HFFc6 (cell line): ENCODE measurements at places on chromosomes 11 and 22.

DNA sequence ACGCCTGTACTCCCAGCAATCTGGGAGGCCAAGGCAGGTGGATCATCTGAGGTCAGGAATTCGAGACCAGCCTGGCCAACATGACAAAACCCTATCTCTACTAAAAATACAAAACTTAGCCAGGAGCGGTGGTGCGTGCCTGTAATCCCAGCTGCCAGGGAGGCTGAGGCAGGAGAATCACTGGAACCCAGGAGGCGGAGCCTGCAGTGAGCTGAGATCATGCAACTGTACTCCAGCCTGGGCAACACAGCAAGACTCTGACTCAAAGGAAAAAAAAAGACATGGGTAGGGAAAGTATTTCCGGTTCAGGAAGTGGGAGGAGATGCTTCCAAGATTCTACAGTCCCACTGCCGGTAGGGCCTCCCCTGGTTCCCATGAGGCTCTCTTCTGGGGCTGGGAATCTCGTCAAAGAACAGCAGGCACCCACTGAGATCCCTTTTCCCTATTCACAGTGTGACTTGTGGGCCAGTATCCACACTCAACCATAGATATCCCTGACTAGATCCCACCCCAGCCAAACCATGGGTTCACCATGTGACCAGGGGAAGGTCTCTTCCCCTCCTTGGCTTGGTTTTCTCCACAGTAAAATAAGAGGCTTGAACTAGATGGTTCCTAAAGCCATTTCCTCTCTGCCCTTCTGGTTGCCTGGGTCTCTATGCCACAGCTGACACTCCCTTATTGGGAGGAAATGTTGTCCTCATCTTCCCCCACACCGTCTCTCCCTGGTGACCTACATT, 443.3 kb downstream of the BUD13 start:
- no peak for DNase-seq

GRCh38 chr11:129989149-129989813, 13.4 kb downstream of the PRDM10 start:
- DNase-seq: no peak

- DNase-seq: no peak
These were observed 32.2 kb upstream of the ARFGAP3 start for GRCh38 chr22:42889304-42889703.

DNA sequence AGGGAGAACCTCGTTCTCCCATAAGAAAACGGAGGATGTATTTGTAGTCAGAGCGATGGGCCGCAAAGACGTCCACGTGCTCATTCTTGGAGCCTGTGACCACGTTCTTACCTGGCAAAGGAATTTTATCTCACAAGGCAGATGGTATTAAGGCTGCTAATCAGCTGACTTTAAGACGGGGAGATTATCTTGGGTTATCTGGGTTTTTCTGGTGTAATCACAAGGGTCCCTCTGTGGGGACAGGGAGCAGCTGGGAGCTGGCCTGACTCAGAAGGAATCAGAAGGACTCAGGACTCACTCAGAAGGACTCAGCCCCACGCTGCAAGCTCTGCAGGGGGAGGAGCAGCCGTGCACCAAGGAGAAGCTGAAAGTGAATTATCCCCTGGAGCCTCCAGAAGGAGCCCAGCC, 7.5 kb upstream of the SIGIRR start:
- no peak for DNase-seq

DNA sequence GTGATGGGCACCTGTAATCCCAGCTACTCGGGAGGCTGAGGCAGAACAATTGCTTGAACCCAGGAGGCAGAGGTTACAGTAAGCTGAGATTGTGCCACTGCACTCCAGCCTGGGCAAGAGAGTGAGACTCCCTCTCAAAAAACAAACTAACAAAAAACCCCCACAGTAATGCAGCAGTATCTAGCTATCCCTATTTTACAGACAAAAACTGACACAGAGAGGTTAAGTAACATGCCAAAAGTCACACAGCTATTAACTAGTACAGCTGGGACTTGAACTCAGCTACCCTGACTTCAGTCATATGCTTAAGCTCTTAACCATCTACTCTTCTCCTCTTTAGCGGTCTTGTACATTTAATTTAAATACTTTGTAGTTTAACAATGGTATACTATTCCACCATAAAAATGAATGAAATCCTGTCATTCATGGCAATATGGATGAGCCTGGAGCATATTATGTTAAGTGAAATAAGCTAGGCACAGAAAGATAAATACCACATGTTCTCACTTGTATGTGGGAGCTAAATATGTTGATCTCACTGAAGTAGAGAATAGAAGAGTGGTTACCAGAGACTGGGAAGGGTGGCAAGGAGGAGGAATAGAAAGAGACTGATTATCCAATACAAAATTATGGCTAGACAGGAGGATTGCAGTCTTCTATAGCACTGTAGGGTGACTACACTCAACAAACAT, 82.8 kb downstream of the DENND5A start:
- no peak for DNase-seq

DNA sequence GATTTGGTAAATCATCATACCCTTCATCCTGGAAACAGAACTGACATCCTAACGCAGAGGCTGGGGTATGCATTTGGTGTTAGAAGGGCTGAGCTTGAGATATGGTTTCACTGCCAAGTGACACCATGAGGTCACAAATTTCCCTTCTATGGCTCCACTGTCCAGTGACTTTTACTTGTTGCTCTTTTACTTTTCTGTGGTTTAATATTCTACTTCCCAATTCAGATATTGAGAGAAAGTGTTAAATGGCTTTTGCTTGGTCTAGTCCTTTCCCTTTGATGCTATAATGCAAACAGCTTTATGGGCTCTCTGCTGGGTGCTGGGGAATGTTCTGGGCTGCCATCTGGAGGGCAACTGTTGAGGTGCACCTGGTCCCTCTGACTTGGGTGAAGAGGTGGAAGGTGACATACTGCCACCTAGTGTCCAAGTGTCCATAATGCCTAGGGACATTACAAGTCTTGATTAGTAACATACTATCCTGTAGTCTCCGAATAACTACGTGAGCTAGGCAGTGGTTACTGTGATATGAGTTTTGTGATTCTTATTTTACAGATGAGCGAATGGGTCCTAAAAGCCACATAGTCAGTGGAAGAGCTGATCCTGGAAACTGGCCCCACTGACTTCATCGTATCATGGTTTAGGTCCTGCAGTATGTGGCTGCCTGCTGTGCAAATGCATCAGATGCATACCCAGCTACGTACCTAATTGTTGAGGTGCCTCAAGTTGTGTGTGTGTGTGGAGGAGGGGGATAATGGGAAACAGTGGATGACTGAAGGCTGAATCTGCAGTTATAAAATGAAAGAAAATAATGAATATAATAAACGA, 149.1 kb upstream of the RAG2 start:
- DNase-seq: peak; percentile 89

DNA sequence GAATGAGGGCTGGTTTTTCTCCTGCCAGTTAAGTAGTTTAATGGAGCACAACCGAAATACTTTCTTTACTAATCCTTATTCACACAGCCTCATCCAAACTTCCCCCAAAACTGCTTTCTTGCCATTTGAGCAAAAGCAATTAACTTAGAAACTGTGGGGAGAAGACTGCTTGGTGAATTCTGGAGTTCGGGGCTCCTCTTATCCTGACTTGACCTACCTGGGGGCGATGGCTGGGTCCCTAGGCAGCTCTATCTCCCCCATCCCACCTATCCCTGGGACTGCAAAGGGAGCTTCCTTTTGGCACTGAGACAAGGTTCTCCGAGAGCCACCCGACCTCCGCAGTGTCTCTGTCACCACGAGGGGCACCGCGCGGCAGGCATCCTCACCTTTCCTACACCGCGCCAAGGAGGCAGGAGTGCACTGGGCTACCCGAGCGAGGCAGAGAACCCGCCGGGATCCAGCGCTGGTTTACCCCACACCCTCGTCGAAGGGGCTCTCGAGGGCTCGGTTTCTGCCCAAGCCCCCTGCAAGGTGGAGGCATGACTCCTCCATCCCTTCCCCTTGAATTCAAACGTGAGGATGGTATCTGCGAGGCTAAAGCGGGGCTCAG, 759 bp downstream of the DESI1 start:
- DNase-seq: no peak

GRCh38 chr22:41907436-41908401, 7.2 kb downstream of the SHISA8 start:
- DNase-seq: no peak

DNA sequence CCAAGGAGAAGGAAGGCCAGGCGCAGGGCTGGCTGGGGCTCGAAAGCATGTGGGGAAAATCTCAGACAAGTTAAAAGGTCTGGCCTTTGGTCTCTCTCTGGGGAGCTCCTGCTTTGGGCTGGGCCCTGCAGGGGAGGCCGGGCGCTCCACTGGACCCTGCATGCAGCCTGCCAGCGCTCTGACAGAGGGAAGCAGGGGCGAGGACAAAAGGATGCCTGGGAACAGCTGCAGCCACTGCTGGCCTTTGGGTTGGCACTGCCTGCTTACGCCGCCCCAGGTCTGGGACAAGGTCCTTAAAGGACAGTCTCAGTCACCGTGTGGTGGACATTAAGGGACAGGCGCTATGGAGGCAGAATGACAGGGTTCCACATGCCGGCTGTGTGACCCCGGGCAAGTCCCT, 56.4 kb upstream of the TTLL12 start:
- DNase-seq: no peak

GRCh38 chr11:10494636-10495463, 39.8 kb downstream of the AMPD3 start:
- DNase-seq: no peak

DNA sequence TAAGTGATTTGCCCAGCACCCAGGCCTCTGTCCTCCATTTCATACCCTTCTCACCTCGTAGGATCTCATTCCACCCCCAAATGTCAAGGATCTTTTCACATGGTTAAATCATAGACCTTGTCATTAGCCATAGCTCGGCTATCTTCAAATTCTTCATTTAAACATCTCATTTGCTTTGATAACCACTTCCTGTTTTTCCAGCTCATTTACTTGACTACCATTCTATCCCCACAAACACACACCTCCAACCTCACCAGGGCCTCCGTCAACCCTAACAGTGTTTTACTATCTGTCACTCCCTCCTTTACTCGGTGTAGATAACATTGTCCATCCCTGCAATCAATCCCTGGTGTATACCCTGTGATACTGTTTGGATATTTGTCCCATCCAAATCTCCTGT, 36.8 kb upstream of the LARGE1 start:
- no peak for DNase-seq

GRCh38 chr11:27971171-27971570, 136.8 kb downstream of the KIF18A start:
- no peak for DNase-seq

GRCh38 chr11:132101881-132102280, 731.5 kb downstream of the NTM start:
- DNase-seq: peak; percentile 35

- peak; percentile 85 for DNase-seq
These were observed 2.6 kb upstream of the VWCE start for GRCh38 chr11:61297746-61298145.

DNA sequence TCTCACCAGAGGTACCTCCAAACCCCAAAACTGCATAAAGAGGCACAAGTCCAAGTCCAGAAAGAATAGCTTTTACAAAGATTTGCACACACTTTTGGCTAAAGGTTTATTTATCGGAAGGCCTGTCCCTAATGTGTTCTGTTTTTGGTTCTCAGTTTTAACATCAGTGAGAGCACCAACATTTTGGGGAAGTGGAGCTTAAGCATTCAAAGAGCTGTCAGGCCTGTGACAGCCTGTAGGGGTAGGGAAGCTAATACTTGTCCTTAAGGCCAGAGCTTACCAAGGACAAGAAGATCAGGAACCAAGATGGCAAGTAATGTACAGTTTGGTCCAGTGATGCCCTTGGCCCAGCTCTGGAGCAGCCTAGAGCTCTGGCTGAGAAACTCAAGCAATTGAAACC, 38.9 kb upstream of the SCUBE2 start:
- no peak for DNase-seq

DNA sequence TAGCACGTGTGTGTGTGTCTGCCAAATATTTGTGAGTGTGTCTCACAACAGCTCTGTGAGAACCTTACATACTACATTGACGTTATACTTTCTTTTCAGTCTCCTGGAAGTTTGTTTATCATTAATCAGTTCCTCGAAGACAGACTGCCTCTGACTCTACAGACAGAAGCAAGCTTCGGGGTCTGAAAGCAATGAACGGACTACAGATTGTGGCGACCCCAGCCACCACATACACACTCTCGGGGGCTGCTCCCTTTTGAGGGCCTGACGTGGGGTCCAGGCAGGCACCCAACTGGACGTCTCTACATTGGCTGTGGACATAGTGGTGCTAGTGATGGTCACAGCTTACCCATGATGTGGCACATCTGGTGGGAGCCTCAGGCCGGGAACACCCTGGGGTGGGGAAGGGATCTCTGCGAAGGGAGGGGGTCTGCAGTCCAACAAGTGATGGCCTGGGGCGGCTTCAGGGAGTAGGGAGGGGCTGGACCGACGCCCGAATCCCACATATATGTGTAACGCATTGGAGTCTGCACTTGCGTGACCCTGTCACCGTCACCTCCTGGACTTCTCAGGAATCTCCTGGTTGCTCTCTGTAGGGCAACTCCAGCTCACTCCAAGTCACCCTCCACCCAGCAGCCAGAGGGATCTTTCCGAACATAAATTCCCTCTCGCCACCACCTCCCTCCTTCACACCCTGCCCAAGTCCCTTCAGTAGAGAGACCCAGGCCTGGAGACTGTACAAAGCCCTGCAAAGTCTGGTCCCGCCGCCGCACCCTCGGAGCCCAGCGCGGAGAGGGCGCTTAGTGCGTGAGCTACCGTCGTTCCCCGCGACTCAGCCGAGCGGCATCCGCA, 30.4 kb upstream of the TRIM29 start:
- DNase-seq: no peak
